CD4-positive, alpha-beta T cell (primary cell): ENCODE measurements at places on chromosomes 5 and 9.

DNA sequence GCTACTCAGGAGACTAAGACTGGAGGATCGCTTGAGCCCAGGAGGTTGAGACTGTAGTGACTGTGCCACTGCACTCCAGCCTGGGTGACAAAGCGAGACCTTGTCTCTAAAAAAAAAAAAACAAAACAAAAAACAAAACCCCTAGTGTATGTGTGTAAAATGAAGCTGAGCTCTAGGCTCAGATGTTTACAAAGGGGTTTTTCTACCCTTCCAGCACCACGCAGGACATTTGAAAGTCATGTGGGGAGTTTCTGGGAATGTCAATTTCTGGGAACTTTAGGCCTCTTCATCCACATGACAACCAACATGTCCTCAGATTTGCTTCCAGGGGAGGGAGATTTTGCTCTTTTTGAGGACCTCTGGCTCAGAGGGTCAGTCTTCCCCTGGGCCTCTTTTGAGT, 42.4 kb upstream of the AIF1L start:
- DNase-seq = no peak
- no peak overlapping the region for H3K27ac ChIP-seq
- no peaks in the 10 kb centered on the region for H3K36me3 ChIP-seq
- no peaks in the 10 kb centered on the region for H3K27me3 ChIP-seq

GRCh38 chr9:116471944-116472506, 215.1 kb upstream of the TRIM32 start:
- DNase-seq = no peak
- no peaks in the 10 kb centered on the region for H3K36me3 ChIP-seq
- H3K27ac ChIP-seq = no peak overlapping the region

DNA sequence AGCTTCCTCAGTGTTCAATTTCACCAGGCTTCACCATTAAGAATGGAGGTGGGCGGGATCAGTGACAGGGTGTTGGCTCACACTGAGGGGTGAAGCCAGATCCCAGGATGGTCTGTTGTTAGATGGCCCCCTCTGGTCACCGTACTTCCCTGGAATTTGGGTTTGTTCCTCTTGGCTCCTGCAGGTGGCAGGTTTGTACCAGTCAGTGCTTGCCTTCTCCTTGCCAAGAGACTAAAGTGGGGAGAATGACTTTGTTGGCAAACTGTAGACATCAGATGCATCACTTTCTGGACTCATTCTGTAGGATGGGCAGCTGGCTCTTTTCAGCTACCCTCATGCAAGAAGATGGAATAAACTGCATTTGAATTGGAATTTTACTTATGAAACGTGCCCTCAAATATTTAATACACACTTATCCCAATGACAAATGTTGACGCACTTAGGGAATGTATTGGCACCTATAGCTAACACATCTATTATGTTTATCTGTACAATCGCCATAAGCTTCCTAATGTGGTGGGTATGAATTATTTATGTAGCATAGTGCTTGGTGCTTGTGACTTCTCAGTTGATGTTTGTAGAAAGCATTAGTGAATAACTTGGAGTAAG, 31.4 kb upstream of the ANKRD55 start:
- H3K4me1 ChIP-seq = no peaks in the 10 kb centered on the region
- H3K4me3 ChIP-seq = no peak overlapping the region
- no peaks in the 10 kb centered on the region for H3K36me3 ChIP-seq
- H3K27me3 ChIP-seq = no peaks in the 10 kb centered on the region
- H3K27ac ChIP-seq = no peak overlapping the region

GRCh38 chr9:29906065-29906464, 2332.8 kb upstream of the C9orf72 start:
- no peaks in the 10 kb centered on the region for H3K4me1 ChIP-seq
- no peak overlapping the region for H3K4me3 ChIP-seq
- no peaks in the 10 kb centered on the region for H3K36me3 ChIP-seq
- no peak for DNase-seq
- no peak overlapping the region for H3K27ac ChIP-seq

GRCh38 chr9:130043654-130044623, 950 bp upstream of the FNBP1 start:
- H3K27ac ChIP-seq = peak overlapping the region; percentile 88
- no peaks in the 10 kb centered on the region for H3K36me3 ChIP-seq
- peak overlapping the region; percentile 93 for H3K4me3 ChIP-seq
- H3K4me1 ChIP-seq = peaks cover 27% of the 10 kb centered on the region

DNA sequence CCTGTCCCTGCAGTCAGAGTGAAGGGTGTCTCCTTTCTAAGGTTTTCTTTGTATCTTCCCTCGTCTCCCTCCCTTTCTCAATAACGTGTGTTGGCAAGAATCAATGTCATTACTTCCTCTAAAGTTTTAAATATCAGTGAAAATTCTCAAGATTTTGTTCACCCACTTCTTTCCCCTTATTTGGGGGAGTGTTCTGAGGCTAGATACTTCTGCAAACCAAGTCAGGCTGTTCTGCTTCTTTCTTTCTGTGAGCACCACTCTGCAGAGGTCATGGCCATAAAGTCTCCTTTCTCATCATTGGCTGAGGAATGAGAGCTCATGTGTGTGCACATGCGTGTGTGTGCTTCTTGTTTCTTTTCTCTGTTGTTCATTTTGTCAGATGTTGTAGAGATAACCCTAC, 26.6 kb upstream of the SPATA31C2 start:
- H3K4me3 ChIP-seq = no peak overlapping the region
- DNase-seq = no peak
- no peak overlapping the region for H3K27ac ChIP-seq
- no peaks in the 10 kb centered on the region for H3K4me1 ChIP-seq
- peaks cover 4% of the 10 kb centered on the region for H3K27me3 ChIP-seq

- H3K36me3 ChIP-seq = no peaks in the 10 kb centered on the region
- H3K4me1 ChIP-seq = no peaks in the 10 kb centered on the region
- H3K27ac ChIP-seq = no peak overlapping the region
- no peak for DNase-seq
Observed at GRCh38 chr5:38636626-38637025, 80.2 kb upstream of the LIFR start.
